Stimulated activated CD4-positive, alpha-beta T cell treated with anti-CD3 and anti-CD28 coated beads, Interleukin-1b, Interleukin-23, amount 100 ng/mL, for 1 hour (primary cell): ENCODE measurements at places on chromosomes 7 and 10.
A peak's percentile ranks its signal among the peaks of the same experiment; 100 is the strongest.

DNA sequence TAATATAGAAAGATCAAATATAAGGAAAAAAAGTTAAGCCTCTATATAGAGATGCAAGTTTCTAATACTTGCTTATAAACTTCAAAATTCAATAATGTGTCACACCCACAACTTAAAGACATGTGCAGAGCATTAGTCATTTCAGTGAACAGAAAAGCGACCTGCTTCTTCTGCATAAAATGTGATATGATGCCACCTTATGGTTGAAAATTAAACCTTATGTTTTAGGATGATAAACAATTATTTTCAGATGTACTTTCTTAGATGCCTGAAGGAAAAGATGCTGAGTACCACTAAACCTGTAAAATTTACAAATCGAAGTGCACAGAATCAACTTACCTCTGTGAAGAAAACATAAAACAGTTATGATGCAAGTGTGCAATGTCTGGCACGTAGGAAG lies 96.0 kb downstream of the MTERF1 start:
- DNase-seq: no peak

DNA sequence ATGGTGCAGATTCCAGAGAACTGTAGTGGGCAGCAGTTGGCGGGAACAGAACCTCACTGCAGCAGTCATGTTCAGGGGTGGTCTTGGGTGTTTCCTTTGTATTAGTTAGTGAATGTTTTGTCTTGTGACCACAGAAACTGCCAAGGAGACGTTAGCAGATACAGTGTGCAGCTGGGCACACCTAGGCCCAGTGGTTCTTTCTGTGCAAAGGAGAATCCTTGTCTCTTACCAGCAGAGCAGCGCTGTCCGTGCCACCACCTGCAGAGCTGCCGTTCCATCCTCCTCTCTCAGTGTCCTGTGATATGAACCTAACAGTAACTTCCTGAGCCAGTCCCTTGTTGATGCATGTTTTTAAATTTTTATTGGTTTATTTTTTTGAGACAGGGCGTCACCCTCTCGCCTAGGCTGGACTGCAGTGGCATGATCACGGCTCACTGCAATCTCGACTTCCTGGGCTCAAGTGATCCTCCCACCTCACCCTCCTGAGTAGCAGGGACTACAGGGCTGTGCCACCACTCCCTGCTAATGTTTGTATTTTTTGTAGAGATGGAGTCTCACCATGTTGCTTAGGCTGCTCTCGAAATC lies 60.6 kb downstream of the WDR37 start:
- no peak for DNase-seq

DNA sequence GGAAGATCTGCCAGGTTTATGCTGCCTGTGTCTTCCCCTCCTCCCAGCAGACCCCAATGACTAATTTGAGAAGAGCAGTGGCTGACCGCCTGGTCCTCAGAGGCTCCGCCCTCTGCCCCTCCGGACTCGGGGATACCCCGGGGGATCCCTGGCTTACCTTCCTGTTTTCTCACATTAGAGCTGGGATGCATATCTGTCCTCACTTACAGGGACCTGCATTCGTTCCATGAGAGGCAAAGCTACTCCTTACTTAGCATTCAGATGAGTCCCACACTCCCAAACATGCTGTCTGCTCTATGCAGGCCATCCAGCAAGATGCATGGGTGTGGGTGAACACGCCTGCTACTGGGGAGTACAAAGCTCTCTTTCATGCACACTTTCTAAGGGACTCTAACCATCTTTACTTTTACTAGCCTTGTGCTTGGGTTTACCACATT lies 24.0 kb downstream of the VOPP1 start:
- no peak for DNase-seq

- DNase-seq: no peak
Observed at GRCh38 chr10:76899490-76899889, 738.1 kb downstream of the KCNMA1 start.

- no peak for DNase-seq
Observed at GRCh38 chr7:158276414-158277218, 311.0 kb downstream of the PTPRN2 start.

- DNase-seq: peak; percentile 70
Observed at GRCh38 chr10:32056136-32057035, at the start of gene KIF5B. Gene KIF5B, minus strand, starts transcription at chr10:32056425. Its CDS starts 452 bp downstream, at chr10:32055973.

- no peak for DNase-seq
Observed at GRCh38 chr7:96059075-96059474, 262.8 kb downstream of the SLC25A13 start.

- no peak for DNase-seq
Observed at GRCh38 chr10:28677888-28678686, 766 bp downstream of the BAMBI start.

DNA sequence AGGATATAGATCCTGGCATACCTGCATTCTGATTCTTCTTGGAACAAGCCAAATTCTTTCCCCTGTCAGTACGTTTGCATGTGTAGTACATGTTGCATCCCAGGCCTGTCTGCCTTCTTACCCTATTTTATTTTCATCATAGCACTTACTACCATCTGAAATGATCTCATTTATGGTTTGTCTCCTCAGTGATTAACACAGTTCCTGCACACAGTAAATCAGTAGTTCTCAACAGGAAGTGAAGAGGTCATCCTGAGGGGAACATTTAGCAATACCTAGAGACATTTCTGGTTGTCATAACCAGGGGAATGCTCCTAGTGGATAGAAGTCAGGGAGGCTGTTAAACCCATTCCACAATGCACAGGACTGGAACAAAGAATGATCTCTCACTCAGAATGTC lies 38.2 kb upstream of the SLC26A4 start:
- no peak for DNase-seq

- DNase-seq: no peak
Observed at GRCh38 chr10:44954962-44955361, 4.6 kb upstream of the RASSF4 start.
